ENCODE measurements at places on chromosomes 6 and 20.

GRCh38 chr20:38857703-38858102 lies 52.2 kb downstream of the PPP1R16B start:
- DNase-seq: no peak

DNA sequence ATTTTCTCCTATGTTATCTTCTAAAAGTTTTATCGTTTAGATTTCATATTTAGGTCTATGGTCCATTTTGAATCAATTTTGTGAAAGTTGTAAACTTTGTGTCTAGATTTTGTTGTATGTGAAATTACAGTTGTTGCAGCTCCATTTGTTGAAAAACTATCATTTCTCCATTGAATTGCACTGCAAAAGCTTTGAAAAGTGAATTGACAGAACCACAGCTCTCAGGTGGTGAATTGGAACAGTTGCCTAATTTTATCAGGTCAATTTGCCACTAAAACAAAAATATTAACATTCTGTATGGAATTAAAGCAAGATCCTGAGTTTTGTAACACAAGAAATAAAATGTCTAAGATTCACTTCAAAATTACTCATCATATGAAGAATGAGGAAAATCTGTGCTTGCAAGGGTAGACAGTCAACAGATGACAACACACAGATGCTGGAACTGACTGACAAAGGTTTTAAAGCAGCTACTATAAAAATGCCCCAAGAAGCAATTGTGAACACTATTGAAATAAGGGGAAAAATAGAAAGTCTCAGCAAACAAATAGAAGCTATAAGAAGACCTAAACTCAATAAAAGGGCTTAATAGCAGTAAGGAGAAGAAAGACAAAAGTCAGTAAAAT lies 346.7 kb downstream of the PAX1 start:
- DNase-seq: no peak

DNA sequence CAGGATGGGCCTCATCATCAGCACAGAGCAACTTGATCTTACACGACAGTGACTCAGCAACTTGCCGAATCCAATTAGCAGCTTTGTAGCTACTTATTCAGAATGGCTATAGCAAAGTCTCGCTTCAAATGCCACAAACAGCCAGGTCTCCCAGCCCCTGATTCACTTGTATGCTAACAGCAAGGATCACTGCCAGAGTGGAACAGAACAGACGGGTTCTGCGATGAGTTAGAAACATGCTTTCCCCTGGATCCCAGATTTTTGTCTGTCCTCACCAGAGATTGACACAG lies 254.4 kb downstream of the NRN1 start:
- no peak for DNase-seq

DNA sequence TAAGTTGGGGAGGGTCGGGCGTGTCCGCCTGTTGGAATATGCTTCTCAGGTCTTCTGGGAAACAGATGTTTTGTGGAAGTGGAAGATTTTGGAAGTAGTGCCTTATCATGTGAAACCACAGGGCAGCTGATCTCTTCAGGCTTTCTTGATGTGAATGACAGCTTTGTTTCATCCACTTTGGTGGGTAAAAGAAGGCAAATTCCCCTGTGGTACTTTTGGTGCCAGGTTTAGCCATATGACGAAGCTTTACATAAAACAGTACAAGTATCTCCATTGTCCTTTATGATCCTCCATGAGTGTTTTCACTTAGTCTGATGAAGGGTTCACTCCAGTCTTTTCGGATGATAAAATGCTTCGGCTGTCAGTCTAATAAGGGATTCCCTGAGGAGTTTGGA lies 4.6 kb downstream of the IRF4 start:
- no peak for DNase-seq

DNA sequence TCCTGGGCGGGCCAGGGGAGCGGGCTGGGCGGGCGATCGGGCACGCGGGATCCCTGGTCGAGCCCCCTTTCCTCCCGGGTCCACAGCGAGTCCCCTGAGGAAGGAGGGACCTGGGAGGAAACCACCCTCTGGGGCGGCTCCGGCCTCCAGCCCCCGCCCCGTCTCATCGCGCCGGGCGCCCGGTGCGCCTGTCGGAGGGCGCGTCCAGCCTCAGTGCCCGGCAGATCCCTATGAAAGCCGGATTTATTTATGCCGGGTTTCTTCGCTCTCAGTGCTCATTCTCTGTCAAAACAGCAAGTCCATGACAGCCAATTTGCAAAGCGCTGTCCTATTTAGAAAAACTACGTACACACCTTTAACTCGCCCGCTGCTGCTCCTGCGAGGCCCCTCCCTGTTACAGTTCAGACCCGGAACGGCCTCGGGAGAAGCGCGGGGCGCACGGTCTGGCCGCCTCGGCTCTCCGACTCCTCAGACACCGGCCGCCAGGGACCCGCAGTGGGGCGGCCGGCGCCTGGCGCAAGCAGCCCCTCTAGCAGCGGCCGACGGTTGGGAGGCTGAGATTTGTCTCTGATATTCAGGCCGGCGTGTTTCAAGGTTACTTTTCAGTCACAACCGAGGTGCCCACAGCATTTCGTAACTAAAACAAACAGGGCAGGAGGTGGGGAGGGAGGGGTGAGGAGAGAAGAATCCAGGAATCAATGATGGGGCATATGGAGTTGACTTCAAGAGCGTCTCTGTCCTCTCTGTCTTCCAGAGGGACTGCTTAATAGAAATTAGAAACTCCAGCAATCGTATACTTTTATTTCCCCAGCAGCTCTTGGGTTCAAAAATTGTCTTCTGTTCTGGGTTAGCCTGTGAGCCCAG lies 782 bp upstream of the FOXA2 start:
- DNase-seq: no peak

- DNase-seq: no peak
Measured at GRCh38 chr6:136654086-136654485, 103.9 kb upstream of the MAP7 start.

- no peak for DNase-seq
Measured at GRCh38 chr6:34147906-34148630, 2.2 kb upstream of the GRM4 start.

Data from cerebellar cortex (tissue), 1 donor.